ENCODE measurements at places on chromosomes 3 and 15.

GRCh38 chr15:58742819-58743502 is 6.5 kb downstream of the ADAM10 start:
- no peak for DNase-seq

- DNase-seq: no peak
Observed at GRCh38 chr3:185046603-185047002, 106.3 kb downstream of the C3orf70 start.

DNA sequence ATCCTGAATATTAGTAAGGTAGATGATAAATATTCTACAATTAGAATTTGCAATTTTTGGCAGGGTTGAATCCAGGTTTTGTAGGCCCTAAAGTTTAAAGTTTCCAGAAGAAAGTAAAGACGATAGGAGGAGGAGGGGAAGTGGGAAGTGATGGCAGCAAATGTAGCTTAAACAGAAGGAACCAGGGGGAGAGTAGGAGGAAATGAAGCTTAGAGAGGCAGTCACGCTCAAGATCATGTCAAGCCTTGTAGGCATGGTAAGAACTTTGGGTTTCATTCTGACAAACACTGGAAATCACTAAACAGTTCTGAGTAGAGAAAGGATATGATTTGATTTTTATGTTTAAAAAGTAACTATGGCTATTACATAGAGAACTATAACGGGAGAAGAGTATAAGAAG is 63.9 kb downstream of the NR2E3 start:
- no peak for DNase-seq

- DNase-seq: no peak
Observed at GRCh38 chr3:53350652-53351051, 3.3 kb upstream of the DCP1A start.

DNA sequence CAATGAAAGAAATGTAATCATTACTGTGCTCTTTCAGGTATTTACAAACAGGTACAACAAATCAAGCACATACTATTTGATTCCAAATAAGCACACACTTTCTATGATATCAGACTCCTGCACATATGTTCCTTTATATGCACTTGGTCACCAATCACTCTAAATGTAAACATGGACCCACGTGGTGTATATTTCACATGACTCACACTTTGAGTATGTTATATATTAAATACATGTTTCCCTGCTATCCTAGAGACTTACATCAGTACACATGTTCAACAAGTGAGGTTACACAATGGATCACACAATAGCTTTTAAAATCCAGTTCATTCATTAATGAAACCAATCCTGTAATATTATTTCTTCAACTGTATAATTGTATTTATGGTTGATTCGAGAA is 683.5 kb downstream of the NR2F2 start:
- no peak for DNase-seq

GRCh38 chr3:124915254-124915653 is 19.3 kb downstream of the MUC13 start:
- DNase-seq: no peak
